ENCODE measurements at places on chromosomes 2 and 18. TPM values are rescaled to one million over a fixed set of nuclear protein-coding genes. Genes with fewer than 3 reads are reported as not detected.

ING5 gene
- 48.4 TPM for total RNA-seq

DNA sequence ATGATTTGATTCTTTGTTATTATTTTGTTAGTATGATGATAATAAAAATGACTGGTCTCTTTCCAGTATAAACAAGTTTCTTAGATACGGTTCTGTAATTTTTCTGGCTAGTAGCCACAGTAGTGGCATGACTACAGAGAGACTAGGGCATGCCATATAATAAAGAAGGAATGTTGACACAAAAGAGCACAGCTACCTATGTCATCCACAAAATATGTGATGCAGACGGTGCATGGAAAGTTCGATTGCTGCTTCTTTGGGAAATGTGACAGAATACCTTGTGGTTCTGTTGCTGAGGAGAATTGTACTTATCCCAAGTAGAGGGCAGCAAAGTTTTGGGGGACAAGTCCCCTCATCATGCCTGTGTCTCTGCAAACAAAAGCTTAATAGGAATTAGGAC is 26.1 kb upstream of the SETBP1 start:
- no peaks in the 10 kb centered on the region for H3K27me3 ChIP-seq
- no peak overlapping the region for H3K27ac ChIP-seq
- no peaks in the 10 kb centered on the region for H3K36me3 ChIP-seq
- no peak for DNase-seq
- H3K4me1 ChIP-seq = no peaks in the 10 kb centered on the region

LYG2 gene
- not detected for total RNA-seq

DCDC2C gene
- total RNA-seq = not detected

DNA sequence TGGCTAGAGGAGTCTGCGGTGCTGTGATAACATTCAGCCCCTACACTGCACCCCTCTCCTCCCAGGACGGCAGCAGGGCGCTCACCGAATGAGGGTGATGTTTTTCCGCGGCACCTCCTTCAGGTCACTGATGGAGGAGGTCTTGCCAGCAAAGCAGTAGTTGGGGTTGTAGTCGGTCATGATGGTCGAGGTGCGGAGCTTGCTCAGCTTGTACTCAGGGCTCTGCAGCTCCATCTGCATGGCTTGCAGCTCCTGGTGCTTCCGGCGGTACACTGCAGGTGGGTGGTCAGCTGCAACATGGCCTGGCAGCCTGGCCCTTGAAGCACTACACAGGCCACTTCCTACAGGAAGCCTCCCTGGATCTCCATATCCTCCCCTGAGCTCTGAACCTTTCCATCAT is 108.0 kb downstream of the CLIP4 start:
- H3K36me3 ChIP-seq = no peaks in the 10 kb centered on the region
- H3K27ac ChIP-seq = no peak overlapping the region
- H3K4me1 ChIP-seq = no peaks in the 10 kb centered on the region
- no peaks in the 10 kb centered on the region for H3K27me3 ChIP-seq

GCG gene
- total RNA-seq = not detected

DNA sequence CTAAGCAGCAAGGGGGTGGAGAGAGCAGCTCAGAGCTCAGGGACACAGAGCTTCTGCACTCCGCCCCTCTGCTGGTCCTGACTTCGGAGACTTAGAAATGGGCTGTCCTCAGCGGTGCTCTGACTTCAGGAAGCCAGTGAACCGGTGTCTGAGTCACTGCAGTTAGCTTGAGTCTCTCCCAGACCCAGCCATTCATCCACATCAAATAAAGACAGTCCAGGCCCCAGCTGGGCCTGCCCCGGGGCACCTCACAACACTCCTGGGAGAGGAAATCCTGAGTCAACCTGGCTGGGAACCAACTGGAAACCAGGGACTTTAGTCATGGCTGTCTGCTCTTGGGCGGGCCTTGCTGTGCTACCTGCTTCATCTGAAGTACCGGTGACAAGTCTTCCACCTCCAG is 5.4 kb upstream of the ITGB6 start:
- H3K36me3 ChIP-seq = no peaks in the 10 kb centered on the region
- no peak for DNase-seq
- H3K4me1 ChIP-seq = no peaks in the 10 kb centered on the region
- no peak overlapping the region for H3K4me3 ChIP-seq
- H3K27me3 ChIP-seq = no peaks in the 10 kb centered on the region

MC2R gene
- total RNA-seq = not detected

SFXN5 gene
- total RNA-seq = 19.1 TPM

GRCh38 chr18:13511961-13512577 is 214.3 kb downstream of the FAM210A start:
- H3K4me3 ChIP-seq = no peak overlapping the region
- no peak for DNase-seq
- peaks cover 9% of the 10 kb centered on the region for H3K4me1 ChIP-seq
- no peak overlapping the region for H3K27ac ChIP-seq
- no peaks in the 10 kb centered on the region for H3K27me3 ChIP-seq

GRCh38 chr2:7837237-7837760 is 844.6 kb upstream of the ID2 start:
- H3K4me3 ChIP-seq = no peak overlapping the region
- no peaks in the 10 kb centered on the region for H3K36me3 ChIP-seq
- no peaks in the 10 kb centered on the region for H3K27me3 ChIP-seq
- H3K27ac ChIP-seq = no peak overlapping the region
- DNase-seq = no peak

GRCh38 chr2:108936076-108936864 is 52.8 kb downstream of the EDAR start:
- DNase-seq = no peak
- H3K27ac ChIP-seq = no peak overlapping the region
- H3K4me3 ChIP-seq = no peak overlapping the region
- no peaks in the 10 kb centered on the region for H3K27me3 ChIP-seq
- no peaks in the 10 kb centered on the region for H3K36me3 ChIP-seq
- peaks cover 11% of the 10 kb centered on the region for H3K4me1 ChIP-seq

- H3K27me3 ChIP-seq = no peaks in the 10 kb centered on the region
- peaks cover 14% of the 10 kb centered on the region for H3K4me1 ChIP-seq
- H3K4me3 ChIP-seq = no peak overlapping the region
These were observed 92.6 kb upstream of the MGAT4A start for GRCh38 chr2:98823196-98824170.

GRCh38 chr2:218331745-218332144 is 24.9 kb upstream of the CATIP start:
- H3K27ac ChIP-seq = peak overlapping the region; percentile 79
- no peak for DNase-seq
- H3K4me3 ChIP-seq = no peak overlapping the region
- H3K36me3 ChIP-seq = no peaks in the 10 kb centered on the region

ITGB1BP1 gene
- 185 TPM for total RNA-seq

GRCh38 chr2:27572439-27572838 is 10.4 kb upstream of the ZNF512 start:
- no peak overlapping the region for H3K4me3 ChIP-seq
- no peaks in the 10 kb centered on the region for H3K27me3 ChIP-seq

GRCh38 chr2:38284971-38285370 is 92.1 kb downstream of the ATL2 start:
- no peak for DNase-seq
- H3K4me1 ChIP-seq = no peaks in the 10 kb centered on the region
- no peaks in the 10 kb centered on the region for H3K36me3 ChIP-seq

CIAO1 gene
- 73.8 TPM for total RNA-seq

GRCh38 chr2:88896971-88897370 is 205.5 kb downstream of the RPIA start:
- no peaks in the 10 kb centered on the region for H3K27me3 ChIP-seq
- H3K36me3 ChIP-seq = no peaks in the 10 kb centered on the region
- no peaks in the 10 kb centered on the region for H3K4me1 ChIP-seq
- no peak overlapping the region for H3K4me3 ChIP-seq

DNA sequence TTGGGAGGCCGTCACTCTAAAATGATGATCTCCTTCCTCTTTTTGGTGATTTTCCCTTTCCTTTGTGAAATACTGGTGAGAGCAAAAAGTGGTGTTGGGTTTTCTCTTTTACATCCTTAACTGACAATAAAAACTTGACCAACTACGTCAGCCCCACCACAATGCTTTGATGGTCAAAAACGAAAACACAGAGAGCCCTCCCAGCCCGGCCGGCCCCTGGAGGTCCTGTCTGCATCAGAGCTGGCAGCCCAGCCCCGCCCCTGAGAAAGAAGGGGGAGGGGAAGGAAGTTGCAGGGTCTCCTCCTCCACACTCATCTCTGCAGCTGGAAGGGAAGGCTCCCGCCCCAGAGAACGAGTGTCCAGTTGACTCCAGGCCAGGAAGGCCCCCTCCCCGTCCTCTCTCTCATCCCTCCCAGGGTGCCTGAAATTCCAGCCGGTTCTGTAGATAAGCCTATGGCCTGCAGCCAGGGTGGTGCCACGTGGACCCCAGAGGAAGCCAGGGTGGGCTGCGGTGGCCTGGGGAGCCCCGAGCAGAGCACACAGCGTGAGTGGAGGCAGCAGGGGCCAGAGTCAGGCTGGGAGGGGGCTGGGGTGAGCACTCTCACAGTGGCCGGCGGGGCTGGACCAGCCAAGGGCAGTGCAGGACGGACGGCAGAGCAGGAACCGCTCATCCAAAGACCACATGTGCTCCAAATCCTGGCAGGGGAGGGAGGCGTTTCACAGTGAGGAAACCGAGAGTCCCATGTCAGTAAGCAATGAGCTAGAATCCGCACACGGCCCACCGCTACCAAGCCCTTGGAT is 19.8 kb downstream of the BIN1 start:
- no peak overlapping the region for H3K27ac ChIP-seq
- no peaks in the 10 kb centered on the region for H3K27me3 ChIP-seq
- peaks cover 41% of the 10 kb centered on the region for H3K4me1 ChIP-seq

DNA sequence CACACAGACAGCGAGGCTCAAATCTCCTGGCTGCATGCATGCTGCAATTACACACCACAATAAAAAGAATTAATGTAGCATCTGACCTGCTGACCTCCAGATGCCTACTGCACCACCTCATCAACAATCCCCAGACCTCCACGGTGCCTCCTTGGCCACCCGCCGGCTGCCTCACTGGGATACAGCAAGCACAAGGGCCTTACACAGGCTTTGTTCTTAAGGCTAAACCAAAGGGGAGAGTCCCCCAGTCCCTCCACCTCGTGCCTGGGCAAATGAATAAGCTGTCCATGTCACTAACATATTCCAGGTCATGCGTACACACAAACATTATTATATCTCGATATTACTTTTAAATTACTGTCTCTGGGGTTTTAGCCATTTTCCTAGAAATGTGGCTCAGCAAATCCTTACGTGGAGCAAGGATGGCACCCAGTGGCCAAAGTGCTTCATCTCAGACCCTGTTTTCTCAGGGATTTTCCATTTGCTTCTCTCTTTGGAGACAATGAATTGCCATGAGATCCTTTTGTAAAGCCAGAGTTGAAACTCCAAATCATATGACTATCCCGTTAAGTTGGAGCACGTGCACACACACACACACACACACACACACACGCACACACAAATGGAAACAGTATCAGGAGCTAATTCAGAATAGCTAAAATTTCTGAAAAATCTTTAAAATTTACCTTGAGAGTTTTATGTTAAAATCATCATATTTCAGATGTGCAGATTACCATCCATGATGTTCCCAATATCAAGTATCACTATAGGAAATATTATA is 313.8 kb downstream of the PDE11A start:
- no peak overlapping the region for H3K27ac ChIP-seq
- H3K4me1 ChIP-seq = no peaks in the 10 kb centered on the region
- H3K36me3 ChIP-seq = no peaks in the 10 kb centered on the region
- DNase-seq = no peak
- no peak overlapping the region for H3K4me3 ChIP-seq
- H3K27me3 ChIP-seq = no peaks in the 10 kb centered on the region

FMNL2 gene
- 0.59 TPM for total RNA-seq

DNA sequence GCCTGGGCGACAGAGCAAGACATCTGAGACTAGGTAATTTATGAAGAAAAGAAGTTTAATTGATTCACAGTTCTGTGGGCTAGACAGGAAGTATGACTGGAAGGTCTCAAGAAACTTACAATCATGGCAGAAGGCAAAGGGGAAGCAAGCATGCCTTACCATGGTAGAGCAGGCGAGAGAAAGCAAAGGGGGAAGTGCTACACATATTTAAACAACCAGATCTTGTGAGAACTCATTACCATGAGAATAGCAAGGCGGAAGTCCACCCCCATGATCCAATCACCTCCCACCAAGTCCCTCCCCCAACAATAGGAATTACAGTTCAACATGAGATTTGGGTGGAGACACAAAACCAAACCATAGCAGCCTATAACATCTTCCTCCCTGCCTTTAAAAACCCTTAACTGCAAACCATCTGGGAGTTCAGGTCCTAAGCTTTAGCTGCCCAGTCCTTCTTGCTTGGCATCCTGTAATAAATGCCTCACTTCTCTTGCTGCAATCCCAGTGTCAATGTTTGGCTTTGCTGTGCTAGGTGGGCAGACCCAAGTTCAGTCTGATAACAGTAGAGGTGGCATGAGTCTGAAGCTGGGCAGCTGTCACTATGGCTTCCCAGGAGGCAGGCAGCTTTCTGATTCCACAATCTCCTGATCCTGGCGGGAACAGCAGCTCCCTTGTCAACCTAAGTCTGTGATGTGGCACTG is 11.2 kb upstream of the SP5 start:
- no peak overlapping the region for H3K27ac ChIP-seq
- H3K36me3 ChIP-seq = no peaks in the 10 kb centered on the region
- DNase-seq = no peak
- H3K4me3 ChIP-seq = no peak overlapping the region

NEU2 gene
- total RNA-seq = not detected

NR4A2 gene
- 21.9 TPM for total RNA-seq

DNA sequence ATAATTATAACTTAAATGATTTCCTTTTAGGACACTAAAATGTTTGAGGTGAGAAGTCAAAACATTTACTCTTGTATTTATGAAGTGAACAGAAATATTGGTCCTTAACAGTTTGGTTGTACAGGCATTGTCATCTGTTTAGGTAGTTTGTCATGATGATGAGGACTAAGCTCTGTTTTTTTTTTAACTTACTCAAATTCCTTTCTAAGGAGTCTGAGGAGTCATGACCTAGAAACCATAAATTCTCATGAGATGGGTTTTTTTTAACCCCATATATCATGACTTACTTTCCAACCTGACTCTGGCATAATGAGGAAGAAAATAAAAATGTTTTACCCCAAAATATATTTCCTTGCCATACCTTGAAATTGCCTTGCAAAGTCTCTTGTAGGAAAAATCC is 1176.2 kb downstream of the SUCLG1 start:
- no peak overlapping the region for H3K27ac ChIP-seq
- H3K27me3 ChIP-seq = no peaks in the 10 kb centered on the region
- H3K4me3 ChIP-seq = no peak overlapping the region
- no peak for DNase-seq
- H3K36me3 ChIP-seq = no peaks in the 10 kb centered on the region

DSG4 gene
- not detected for total RNA-seq

GRCh38 chr2:170822290-170823087 is 5.8 kb downstream of the GAD1 start:
- H3K27ac ChIP-seq = no peak overlapping the region
- no peak for DNase-seq
- H3K27me3 ChIP-seq = peaks cover 52% of the 10 kb centered on the region
- no peaks in the 10 kb centered on the region for H3K36me3 ChIP-seq
- H3K4me3 ChIP-seq = no peak overlapping the region
- H3K4me1 ChIP-seq = peaks cover 56% of the 10 kb centered on the region

- peaks cover 5% of the 10 kb centered on the region for H3K36me3 ChIP-seq
- DNase-seq = no peak
- H3K27me3 ChIP-seq = no peaks in the 10 kb centered on the region
- no peak overlapping the region for H3K27ac ChIP-seq
- peaks cover 28% of the 10 kb centered on the region for H3K4me1 ChIP-seq
These were observed 3.4 kb downstream of the TMEM185B start for GRCh38 chr2:120219766-120220165.

- no peak overlapping the region for H3K27ac ChIP-seq
- H3K4me1 ChIP-seq = no peaks in the 10 kb centered on the region
- H3K27me3 ChIP-seq = no peaks in the 10 kb centered on the region
- DNase-seq = no peak
These were observed 89.6 kb downstream of the ZNF385B start for GRCh38 chr2:179771791-179772190.

ANKRD30B gene
- total RNA-seq = not detected

CHRND gene
- total RNA-seq = not detected

RNF125 gene
- 42.8 TPM for total RNA-seq

CLEC4F gene
- not detected for total RNA-seq
